Neural crest cell (in vitro differentiated cells): ENCODE measurements at places on chromosomes 11 and 22. TPM values are rescaled to one million over a fixed set of nuclear protein-coding genes. Genes with fewer than 3 reads are reported as not detected.

GRCh38 chr11:128342511-128343134, 244.7 kb downstream of the ETS1 start:
- H3K4me1 ChIP-seq: peaks cover 22% of the 10 kb centered on the region
- H3K27me3 ChIP-seq: no peaks in the 10 kb centered on the region
- H3K27ac ChIP-seq: no peak overlapping the region
- DNase-seq: no peak
- H3K4me3 ChIP-seq: no peak overlapping the region

GRCh38 chr22:46040471-46041465, 63.8 kb upstream of the WNT7B start:
- H3K4me3 ChIP-seq: no peak overlapping the region
- no peak for DNase-seq
- H3K36me3 ChIP-seq: no peaks in the 10 kb centered on the region
- H3K27me3 ChIP-seq: peaks cover 59% of the 10 kb centered on the region

- H3K4me1 ChIP-seq: peaks cover under 1% of the 10 kb centered on the region
- no peak overlapping the region for H3K27ac ChIP-seq
- DNase-seq: no peak
- H3K36me3 ChIP-seq: peaks cover 56% of the 10 kb centered on the region
- H3K27me3 ChIP-seq: no peaks in the 10 kb centered on the region
Measured at GRCh38 chr11:94882931-94883330, 90.4 kb downstream of the CWC15 start.

DNA sequence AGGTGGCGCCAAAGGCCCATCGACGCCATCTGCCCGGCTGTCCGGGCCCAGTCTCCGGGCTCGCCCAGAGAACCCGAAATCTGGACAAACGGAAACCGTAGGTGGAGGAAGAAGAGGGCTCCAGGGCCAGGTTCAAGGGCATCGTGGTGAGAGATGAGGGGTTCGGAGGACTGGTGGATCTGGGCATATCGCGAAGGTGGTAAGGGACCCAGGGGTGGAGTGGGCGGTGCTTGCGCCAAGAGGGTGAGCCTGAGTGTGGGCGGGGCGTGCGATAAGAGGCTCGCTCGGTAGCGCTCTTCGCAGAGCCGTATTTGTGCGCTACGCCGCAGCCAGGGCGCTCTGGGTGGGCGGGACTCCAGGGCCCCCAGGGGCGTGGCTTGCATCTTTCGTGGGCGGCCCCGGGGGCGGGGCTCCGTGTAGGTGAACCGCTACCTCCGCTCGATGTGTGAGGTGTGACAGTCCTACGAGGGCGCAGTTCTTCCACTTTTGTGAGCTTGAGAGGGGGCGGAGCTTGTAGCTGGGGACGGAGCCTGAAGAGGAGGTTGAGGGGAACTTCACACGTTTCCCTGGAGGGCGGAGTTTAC, 4.8 kb downstream of the CD248 start:
- H3K4me3 ChIP-seq: peak overlapping the region; percentile 93
- H3K36me3 ChIP-seq: no peaks in the 10 kb centered on the region
- peaks cover 5% of the 10 kb centered on the region for H3K27me3 ChIP-seq
- peak; percentile 72 for DNase-seq
- peak overlapping the region; percentile 93 for H3K27ac ChIP-seq

DNA sequence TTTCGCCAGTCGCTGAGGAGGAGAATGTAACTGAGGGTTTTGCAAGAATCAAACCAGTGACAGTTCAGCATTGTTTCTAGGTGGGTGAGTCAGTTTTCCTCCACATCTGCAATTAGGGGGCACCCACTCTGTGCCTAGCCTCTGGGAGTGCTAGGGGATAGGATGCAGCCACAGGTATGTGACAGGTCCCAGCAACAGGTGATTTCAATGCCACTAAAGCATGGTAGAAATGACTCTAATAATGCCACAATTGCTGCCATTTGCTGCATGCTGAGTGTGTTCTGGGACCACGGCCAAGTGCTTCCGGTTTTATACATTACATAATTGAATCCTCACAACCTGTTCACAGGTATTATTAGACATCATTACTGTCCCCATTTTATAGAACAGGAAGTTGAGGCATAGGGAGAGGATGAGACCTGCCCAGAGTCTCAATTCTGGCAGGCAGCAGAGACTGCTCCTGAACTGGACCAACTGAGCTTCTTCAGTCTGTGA, 556 bp downstream of the CRYBB2 start:
- peaks cover 33% of the 10 kb centered on the region for H3K27me3 ChIP-seq
- no peaks in the 10 kb centered on the region for H3K36me3 ChIP-seq

GRCh38 chr11:111777094-111778046, 11.2 kb upstream of the PPP2R1B start:
- no peaks in the 10 kb centered on the region for H3K4me1 ChIP-seq
- DNase-seq: no peak
- no peaks in the 10 kb centered on the region for H3K36me3 ChIP-seq
- H3K4me3 ChIP-seq: no peak overlapping the region

DNA sequence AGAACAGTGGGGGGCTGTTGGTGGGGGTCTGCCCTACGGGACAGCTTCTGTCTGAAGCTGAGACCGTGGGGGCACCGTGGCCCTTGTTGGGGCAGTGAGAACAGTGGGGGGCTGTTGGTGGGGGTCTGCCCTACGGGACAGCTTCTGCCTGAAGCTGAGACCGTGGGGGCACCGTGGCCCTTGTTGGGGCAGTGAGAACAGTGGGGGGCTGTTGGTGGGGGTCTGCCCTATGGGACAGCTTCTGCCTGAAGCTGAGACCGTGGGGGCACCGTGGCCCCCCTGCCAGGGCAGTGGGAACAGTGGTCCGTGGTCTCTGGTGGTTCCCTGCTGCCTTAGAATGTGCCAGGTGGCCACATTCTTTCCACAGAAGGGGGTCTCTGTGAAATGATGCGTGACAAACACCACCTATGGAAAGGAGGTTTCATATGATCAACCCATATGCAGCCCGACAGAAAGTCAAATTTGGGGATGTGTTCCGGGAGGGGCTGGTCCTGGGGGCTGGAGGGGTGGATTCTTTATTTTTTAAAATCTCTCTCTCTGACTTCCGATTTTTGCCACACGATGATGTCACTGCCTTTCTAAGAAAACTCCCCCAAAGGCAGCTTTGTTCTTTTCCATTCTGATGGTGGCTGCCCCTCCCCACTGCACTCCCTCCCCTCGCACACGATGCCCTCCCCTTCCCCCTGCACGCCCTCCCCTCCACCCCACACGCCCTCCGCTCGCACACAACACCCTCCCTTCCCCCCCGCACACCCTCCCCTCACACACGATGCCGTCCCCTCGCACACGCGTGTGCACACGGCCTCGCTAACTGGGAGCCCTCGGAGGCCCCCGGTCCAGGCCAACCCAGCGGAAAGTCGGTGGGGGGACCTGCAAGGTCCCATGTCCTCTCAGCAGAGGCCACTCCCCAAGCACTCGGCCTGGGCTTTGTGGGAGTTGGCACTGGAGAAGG, 1186.5 kb downstream of the BRD1 start:
- H3K4me3 ChIP-seq: no peak overlapping the region
- no peak for DNase-seq
- H3K36me3 ChIP-seq: no peaks in the 10 kb centered on the region
- H3K4me1 ChIP-seq: peaks cover 23% of the 10 kb centered on the region

- H3K36me3 ChIP-seq: no peaks in the 10 kb centered on the region
- H3K27ac ChIP-seq: no peak overlapping the region
- H3K4me1 ChIP-seq: no peaks in the 10 kb centered on the region
- H3K4me3 ChIP-seq: no peak overlapping the region
- no peak for DNase-seq
Measured at GRCh38 chr11:111206472-111206871, 39.1 kb upstream of the POU2AF2 start.

DNA sequence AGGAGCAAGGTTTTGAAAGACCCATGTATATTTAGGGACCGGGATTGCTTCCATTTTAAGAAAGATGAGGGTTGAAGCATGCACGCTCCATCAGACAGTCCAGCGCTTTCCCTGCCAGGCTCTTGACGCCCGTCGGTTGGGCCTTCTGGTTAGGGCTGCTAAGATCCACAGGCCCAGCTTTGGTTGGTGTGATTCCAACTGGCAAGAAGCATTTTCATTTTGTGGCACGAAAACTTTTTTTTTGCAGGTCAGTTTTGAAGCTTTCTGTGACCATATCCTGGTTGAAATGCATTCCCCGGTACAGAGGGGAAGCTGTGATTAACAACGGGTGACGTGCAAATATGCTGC, 34.3 kb upstream of the MPPED1 start:
- H3K36me3 ChIP-seq: no peaks in the 10 kb centered on the region
- no peak overlapping the region for H3K27ac ChIP-seq
- DNase-seq: no peak
- H3K4me3 ChIP-seq: no peak overlapping the region
- peaks cover 25% of the 10 kb centered on the region for H3K27me3 ChIP-seq

DNA sequence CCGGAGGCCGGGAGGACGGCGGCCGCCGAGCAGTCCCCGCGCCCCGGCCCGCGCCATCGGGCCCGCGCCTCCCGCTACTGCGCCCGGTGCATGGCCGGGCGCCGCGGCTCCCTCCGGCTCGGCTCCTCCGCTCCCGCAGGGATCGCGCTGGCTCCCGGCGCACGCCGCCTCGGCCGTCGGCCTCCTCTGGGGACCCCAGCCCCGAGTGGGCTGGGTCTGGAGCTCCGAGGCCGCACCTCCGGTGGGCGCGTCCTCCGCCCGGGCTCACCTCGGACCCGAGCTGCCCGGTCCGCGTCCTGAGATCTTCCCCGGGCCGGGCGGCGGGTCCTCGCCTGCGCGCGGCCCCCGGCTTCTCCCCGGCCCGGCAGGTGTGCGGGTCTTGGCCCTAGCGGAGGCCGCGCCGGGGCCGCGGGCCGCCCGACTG, 251 bp downstream of the SHISA8 start:
- no peak overlapping the region for H3K27ac ChIP-seq
- no peak overlapping the region for H3K4me3 ChIP-seq
- DNase-seq: no peak
- peaks cover 3% of the 10 kb centered on the region for H3K4me1 ChIP-seq
- peaks cover 84% of the 10 kb centered on the region for H3K27me3 ChIP-seq
- H3K36me3 ChIP-seq: no peaks in the 10 kb centered on the region

GRCh38 chr22:31789803-31790202, 36.0 kb downstream of the DEPDC5 start:
- no peak overlapping the region for H3K4me3 ChIP-seq
- H3K27me3 ChIP-seq: no peaks in the 10 kb centered on the region
- H3K36me3 ChIP-seq: peaks cover 2% of the 10 kb centered on the region
- no peak overlapping the region for H3K27ac ChIP-seq
- H3K4me1 ChIP-seq: no peaks in the 10 kb centered on the region

- no peaks in the 10 kb centered on the region for H3K4me1 ChIP-seq
- DNase-seq: no peak
- H3K27ac ChIP-seq: no peak overlapping the region
- H3K4me3 ChIP-seq: no peak overlapping the region
Measured at GRCh38 chr11:104946907-104947306, 21.5 kb downstream of the CASP4 start.

DNA sequence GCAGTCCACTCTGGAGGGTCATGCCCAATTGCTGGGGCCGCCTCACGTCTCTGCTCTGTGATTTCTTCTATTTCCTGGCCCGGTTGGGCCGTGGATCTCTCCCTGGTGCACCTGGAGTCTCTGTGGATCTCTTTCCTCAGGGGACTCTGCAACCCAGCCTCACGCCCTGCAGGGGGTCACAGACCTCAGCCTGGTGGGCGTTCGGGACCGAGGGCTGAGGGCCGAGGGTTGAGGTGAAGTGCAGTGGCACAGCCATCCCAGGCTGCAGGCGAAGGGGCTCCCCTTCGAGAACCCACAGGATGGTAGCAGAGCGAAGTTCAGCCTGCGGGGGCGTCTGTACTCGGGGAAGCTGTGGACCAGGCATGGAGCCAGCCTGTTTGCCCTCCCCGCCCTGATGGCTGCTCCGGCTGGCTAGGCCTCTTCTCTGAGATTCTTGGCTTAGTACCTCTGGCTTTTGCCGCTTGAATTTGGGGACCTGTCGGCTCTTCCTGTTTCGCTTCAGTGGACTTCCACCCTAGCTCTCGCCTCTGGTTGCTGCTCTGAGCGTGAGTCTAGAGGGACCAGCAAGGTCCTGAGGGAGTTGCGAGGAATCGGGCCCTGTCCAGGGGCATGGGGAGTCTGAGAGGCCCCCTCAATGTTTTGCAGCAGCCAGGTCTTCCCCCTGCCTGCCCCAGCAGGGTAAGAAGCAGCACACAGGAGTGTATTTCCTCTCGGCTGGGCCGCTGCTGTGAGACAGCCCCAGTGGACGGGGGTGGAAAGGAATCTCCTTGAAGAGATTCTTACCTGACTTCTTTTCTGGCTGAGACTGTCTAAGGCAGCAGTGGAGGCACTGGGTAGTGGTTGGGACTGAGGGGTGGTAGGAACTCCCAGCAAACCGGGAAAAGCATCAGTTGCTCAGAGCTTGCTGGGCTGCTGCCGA, 140.8 kb downstream of the TBC1D22A start:
- no peaks in the 10 kb centered on the region for H3K36me3 ChIP-seq
- no peaks in the 10 kb centered on the region for H3K27me3 ChIP-seq
- no peak overlapping the region for H3K4me3 ChIP-seq

Gene BRMS1
- total RNA-seq: 40.2 and 49.0 TPM in 2 replicates

Gene BTG4
- total RNA-seq: not detected in 2 replicates

GRCh38 chr11:5362017-5362625, 10.8 kb downstream of the OR51B6 start:
- no peak overlapping the region for H3K4me3 ChIP-seq
- no peaks in the 10 kb centered on the region for H3K4me1 ChIP-seq
- no peak for DNase-seq
- no peak overlapping the region for H3K27ac ChIP-seq

Gene EFEMP2
- total RNA-seq: 36.0 and 38.0 TPM in 2 replicates

DNA sequence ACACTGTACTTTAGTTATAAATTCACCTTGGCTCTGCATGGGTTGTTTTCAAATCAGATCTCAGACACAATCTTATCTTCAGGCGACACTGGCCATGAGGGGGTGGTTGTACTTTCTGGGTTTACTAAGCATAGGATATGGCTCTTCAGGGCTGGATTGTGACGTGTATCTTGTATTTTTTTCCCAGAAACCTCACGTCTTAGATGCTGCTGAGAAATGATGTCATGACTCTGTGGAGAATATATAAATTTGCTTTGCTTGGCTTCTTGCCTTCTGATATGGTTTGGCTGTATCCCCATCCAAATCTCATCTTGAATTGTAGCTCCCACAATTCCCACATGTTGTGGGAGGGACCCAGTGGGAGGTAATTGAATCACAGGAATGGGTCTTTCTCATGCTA, 82.8 kb upstream of the VSTM5 start:
- H3K36me3 ChIP-seq: no peaks in the 10 kb centered on the region
- peaks cover 26% of the 10 kb centered on the region for H3K27me3 ChIP-seq
- no peak overlapping the region for H3K27ac ChIP-seq

Gene KDELR3
- 5.1 and 5.3 TPM in 2 replicates for total RNA-seq

DNA sequence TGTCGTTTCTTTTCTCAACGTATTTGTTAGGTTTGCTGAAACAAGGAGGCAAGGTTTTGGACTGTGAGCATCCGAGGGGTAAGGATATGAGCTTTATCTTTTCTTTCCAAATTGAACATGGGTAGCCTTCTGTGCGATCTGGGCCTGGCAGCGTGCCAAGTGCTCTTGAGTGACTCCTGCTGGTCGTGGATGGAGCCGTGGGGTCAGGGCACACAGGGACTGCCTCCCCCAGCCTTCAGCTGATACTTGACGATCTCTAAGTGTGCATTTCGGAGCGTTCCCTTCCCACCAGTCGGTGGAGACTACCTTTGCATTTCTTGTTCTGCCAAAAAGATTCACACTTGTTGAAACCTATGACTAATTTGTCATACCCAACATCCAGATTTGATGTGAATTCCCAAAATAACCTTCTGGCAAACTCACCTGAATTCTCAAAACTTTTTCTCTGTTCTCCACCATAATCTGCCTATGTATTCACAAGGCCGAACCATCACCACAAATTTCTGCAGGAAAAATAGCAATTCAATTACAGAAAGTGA, 40.1 kb upstream of the CLMP start:
- peaks cover 12% of the 10 kb centered on the region for H3K4me1 ChIP-seq
- H3K27me3 ChIP-seq: peaks cover 2% of the 10 kb centered on the region
- no peak overlapping the region for H3K27ac ChIP-seq
- no peaks in the 10 kb centered on the region for H3K36me3 ChIP-seq
